ENCODE measurements at places on chromosomes 3 and 15. TPM values are rescaled to one million over a fixed set of nuclear protein-coding genes. Genes with fewer than 3 reads are reported as not detected.

The KCNH8 gene
- 2.2 TPM for polyA plus RNA-seq

GRCh38 chr15:40334541-40334940 is 6.2 kb downstream of the CCDC9B start:
- DNase-seq: no peak

GRCh38 chr3:133821767-133822638 is 16.4 kb downstream of the SRPRB start:
- peak; percentile 38 for DNase-seq

GRCh38 chr3:131907796-131908195 is 127.0 kb downstream of the CPNE4 start:
- no peak for DNase-seq
